ENCODE measurements at places on chromosomes 3 and 15.

DNA sequence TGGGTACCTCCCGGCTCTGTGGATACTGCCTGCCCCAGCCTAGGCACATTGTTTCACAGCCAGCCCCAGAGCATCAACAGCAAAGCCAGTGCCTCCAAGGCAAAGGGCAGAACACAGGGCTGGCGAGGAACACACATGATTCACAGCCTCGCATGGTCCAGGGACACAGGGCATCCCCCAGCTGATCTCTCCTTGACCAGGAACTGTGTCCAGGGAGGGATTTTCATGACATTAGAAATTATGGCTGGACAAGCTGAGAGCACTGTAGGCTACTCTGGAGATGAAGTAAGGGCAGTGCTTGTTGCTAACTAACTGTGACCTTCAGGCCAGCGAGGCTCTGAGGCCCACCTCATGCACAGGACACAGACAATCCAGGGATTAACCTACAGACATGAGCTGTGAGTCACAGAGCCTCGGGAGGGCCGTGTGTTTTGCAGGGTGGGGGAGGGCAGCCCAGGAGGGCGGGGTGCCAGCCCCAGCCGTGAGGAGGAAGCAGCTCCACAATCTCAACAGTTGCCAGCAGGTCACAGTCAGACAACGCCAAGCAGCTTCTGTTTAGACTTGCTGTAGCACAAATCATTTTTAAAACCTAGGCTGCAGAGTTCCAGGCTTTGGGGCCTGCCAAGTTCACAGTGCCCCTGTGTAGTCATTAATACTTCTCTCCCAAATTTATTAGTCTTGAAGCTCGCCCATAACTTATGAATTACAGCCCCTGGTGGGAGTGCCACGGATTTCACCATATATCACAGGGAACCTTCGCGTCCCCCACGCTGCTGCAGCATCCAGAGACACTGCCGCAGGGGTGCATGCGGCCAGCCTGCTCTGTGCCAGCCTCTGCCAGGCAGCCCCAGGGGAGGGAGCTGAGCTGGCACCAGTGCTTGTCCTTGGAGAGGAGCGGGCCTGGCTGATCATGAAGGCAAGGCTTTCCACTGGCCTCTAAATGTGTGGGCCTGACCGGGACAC, 114.7 kb downstream of the ETFA start:
- no peak for DNase-seq

DNA sequence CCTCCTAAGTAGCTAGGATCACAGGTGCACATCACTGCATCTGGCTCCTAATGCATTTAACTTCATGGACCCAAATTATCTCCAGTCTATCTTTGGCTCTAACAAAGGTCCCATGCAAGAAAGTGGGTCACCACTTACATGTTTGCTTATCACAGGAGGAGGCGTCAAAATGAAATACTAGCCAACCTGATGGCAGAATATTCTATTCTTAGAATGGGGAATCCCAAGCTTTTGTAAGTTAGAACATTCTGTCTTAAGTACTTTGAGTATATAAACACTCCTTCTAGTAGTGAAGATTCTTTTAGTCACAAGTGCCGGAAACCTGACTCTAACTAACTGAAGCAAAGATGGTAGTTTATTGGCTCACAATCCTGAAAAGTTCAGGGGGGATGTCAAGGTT, 72.0 kb upstream of the ADAMTS9 start:
- no peak for DNase-seq

GRCh38 chr15:50698101-50698500, 11.5 kb upstream of the TRPM7 start:
- DNase-seq: no peak

GRCh38 chr3:193677734-193678133, 84.7 kb downstream of the OPA1 start:
- no peak for DNase-seq

DNA sequence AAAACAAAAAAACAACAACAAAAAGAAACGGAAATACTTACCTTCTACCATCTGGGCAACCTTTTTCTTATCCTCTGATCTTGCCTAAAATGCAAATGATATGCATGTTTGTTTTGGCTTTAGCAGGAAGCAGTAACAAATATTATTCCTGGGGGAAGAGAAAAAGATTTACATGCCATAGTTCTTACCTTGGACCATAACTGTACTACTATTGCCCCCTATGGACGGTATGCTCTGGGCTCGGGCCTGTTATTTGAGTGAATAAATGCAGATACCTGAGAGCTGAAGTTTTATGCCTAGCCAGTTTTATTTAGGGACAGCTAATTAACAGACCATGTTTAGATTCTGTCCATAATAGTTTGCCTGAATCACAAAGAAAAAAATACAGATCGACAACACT, 12.6 kb upstream of the STARD5 start:
- DNase-seq: no peak

DNA sequence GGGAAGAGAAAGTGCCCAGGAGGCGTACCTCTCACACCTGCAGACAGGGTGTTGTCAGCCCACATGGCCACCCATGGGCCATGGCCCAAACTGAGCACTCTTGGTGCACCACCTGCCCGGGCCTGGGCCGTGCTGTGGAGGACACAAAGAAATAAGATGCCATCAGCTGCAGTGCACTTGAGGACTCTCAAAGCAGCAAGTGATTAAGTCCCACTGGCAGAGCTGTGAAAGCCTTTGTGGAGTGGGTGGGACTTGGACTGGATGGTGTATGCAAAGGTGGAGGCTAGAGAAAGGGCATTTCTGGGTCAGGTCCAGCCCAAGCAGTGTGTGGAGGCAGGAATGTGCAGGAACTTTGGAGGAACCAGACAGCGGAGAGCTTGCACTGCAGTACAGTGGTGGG, 122.3 kb downstream of the MEGF11 start:
- DNase-seq: no peak

DNA sequence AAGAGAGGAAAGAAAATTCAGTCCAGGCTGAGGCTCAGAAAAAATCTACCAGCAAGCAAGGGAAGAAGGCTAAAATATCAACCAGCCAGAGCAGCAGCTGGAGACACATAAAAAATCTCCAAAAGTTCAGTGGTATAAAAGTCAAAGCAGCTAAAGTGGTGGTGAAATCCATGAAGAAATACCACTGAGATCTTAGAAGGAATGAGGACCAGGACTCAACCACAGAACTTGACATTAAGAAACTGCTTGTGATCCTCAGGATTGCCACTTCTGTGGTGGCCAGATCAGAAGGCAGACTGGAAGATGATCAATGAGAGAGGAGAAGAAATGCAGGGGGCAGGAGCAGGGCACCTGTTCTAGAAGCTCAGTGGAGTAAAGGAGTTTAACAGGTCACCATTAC, 22.5 kb downstream of the CNTN3 start:
- no peak for DNase-seq

GRCh38 chr3:71127052-71127831, 456.3 kb downstream of the FOXP1 start:
- DNase-seq: no peak

DNA sequence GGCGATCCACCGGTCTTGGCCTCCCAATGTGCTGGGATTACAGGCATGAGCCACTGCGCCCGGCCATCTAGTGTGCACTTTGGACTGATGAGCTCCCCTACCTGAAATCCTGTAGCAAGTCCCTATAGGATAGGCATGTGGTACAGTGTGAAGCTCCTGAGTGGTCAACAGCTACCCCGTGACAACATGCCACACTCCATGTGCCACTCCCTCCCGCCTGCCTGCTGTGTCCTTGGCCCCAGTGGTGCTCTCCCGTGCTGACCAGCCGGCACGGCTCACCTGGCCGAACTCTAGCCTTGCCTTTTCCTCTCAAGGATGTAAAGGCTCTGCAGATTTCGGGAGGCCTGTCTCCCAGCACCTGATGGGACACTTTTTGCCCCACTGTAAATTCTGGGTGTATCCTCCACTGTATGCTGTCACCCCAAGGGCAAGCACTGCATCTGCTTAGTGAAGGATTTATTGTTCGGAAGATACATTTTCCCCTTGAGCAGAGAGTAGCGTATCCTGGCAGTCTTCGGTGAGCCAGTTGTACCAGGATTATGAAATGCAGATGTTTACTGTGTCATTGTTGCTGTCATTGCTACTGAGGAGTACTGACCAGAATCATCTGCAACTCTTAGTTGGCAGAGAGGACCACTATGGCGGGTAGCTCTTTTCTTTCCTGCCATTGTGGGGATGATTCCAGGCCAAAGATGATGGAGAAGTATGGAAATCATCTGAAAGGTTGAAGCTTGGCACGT, 64.7 kb downstream of the IGF1R start:
- no peak for DNase-seq

DNA sequence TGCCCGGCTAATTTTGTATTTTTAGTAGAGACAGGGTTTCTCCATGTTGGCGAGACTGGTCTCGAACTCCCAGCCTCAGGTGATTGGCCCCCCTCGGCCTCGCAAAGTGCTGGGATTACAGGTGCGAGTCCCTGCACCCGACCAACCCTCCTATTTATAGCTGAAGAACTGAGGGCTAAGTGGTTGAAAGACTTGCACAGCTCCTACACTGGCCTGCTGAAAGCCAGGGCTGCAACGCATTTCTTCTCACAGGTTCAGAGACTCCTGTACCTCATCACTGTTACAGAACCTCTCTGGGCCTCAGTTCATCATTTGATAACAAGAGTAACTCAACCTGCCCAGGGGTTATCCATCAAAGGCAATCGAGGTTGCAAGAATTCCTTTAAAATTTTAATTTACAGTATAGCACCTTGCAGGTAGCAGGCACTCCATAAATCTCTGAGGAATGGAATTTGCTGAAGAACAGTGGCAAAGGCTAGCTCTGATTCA, 626.5 kb upstream of the TBL1XR1 start:
- DNase-seq: no peak

GRCh38 chr3:29293421-29293820, 12.6 kb downstream of the RBMS3 start:
- DNase-seq: no peak

DNA sequence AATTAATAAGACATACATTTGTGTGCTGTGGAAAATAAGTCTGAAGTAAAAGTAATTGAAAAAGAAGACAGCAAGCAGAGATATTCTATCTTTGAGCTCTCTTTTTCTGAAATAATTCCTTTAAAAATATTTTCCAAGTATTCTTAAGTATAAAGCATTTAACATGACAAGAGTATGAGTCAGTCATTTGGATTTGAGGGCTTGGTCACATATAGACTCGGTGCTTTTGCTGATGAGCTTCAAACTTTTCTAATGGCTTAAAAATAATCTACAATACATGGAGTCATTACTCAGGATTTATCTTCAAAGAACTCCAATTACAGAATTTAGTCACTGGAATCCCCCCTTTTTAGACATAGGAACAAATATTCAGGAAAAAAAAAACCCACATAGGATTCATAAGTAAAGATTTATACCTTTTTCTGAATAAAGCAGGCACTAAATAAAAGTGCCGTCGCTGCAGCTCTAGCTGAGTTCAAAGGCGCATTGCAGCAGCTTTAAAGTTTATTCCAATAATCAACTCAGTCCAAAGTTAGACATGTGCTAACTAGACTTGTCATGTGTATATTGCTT, 147.5 kb downstream of the CTNNB1 start:
- no peak for DNase-seq

GRCh38 chr3:105823149-105823867, 45.5 kb downstream of the CBLB start:
- DNase-seq: no peak

GRCh38 chr3:40490916-40491315, 14.0 kb downstream of the ZNF619 start:
- no peak for DNase-seq

- no peak for DNase-seq
These were observed 263 bp upstream of the UTS2B start for GRCh38 chr3:191330530-191331048.

- DNase-seq: no peak
These were observed 52.7 kb downstream of the RAD54L2 start for GRCh38 chr3:51591231-51591630.

DNA sequence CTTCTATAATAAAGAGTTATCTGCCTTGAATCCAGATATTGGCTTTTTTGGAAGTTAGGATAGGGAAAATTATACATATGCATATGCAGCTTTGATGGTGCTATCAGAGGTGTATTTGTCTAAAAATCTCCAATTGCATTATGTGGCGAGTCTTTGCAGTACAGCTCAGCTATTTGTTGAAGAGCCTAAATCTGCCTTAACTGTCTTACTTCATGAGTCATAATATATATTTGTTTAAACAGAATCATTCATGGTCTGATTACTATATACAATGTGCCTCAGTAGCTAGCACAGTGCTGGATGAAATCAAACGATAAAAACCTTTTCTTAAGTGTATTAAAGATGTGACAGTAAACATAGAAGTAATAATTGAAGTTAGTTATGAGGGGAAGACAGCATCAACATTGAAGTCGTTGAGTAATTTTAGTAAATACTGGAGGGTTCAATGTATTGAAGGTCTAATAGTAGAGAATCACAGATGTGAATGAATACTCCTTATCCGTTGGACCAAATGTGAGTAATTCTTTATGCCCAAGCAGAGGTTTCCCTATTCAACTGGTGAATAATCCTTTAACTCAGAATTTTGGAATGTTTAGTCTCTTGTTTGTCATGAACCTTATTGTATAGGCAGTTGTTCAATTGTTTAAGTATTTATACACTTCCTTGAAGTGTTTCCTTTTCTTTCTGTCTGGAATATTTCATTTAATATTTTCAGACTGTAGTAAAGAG, 74.8 kb upstream of the NAALADL2 start:
- no peak for DNase-seq

DNA sequence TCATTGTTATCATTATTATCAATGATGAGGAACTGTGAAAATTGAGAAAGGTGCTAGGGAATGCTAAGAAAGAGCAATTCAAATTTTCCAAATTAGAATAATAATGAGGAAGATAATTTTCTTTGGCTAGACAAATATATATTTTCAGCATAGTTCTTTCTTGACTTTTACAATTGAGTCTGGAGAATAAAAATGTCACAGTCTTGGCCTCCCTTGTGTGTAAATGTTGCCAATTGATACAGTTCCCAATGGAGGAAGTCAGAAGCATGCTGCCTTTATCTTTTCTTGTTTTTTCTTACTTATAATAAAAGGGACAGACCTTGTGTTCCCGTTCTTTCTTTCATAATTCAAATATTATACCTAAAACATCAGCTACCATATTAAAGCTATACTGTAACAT, 774.4 kb downstream of the SI start:
- no peak for DNase-seq

DNA sequence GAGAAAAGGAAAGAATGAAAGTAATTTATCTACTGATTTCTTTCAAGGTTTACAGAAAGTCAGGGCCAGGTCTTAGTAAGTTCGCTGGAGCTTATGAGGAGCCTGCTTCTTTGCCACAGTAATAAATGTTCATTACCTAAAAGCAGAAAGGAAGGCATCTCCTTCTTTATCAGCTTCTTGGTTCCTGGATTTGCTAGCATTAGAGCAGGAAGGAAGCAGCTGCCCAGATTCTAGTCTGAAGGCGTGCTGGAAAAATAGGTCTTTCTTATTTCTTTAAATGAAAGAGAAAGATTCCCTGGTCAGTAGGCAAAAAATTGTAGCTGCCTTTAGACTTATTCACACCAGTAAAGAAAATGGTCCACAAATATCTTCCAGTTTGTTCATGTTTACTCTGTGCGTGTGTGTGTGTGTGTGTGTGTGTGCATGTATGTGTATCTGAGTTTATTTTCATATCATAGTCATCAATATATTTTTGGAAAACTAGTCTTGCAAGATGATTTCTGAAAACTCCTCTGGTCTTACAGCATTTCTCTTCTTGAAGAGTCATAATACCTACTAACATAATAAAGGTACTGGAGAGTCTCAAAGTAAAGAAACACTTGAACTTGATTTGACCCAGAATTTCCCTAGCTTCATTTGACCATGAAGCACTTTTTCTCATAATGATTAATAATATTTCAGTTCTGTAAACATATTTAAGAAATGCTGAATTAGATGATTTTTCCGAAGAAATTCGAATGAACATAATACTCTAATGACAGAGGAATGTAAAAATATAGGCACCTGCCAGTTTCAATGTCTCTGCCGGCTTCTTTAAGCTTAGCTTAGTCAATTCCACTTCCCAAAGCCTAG, 255.3 kb upstream of the ZPLD1 start:
- DNase-seq: no peak

- DNase-seq: no peak
These were observed 58.9 kb downstream of the TMEM108 start for GRCh38 chr3:133096900-133097613.

Measured in SIG-M5 (cell line).